ENCODE measurements at places on chromosomes 7 and 10.
A peak's percentile ranks its signal among the peaks of the same experiment; 100 is the strongest.

- DNase-seq: no peak
These were observed 23.0 kb downstream of the GSDME start for GRCh38 chr7:24734306-24734705.

DNA sequence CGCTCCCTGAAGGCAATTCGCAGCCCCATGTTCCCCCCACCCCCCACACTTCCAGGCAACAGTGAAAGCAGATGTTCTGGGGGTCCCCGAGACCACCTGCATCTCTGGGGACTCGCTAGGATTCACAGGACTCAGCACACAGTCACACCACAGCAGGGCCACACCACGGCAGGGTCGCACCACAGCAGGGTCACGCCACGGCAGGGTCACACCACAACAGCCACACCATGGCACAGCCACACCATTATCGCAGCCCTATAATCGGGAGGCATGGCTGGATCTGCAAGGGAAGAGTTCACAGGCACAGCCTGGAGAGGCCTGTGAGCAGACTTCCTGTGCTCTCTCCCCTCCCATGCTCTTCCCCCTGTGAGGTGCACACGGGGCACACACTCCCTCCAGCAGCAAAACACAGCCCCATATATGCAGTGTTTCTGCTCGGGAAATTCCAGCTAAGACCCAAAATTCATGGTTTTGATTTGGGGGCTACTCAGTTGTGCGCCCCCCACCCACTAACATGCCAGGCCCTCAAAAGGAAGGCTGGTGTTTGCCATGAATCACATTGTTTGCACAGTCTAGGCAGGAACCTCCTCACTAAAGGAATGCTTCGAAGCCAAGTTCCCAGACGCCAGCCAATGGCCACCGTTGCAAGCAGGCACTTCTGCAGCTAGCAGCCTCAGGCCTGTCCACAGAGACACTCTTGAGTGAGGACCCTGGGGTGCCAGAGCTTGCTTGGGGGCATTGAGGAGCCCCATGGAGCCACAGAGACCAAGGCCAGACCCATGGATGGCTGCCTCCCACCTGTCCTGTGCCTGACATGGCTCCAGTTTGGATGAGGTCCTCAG is 7.0 kb upstream of the DPYSL4 start:
- DNase-seq: no peak

GRCh38 chr7:24318326-24318725 is 34.3 kb downstream of the NPY start:
- no peak for DNase-seq

DNA sequence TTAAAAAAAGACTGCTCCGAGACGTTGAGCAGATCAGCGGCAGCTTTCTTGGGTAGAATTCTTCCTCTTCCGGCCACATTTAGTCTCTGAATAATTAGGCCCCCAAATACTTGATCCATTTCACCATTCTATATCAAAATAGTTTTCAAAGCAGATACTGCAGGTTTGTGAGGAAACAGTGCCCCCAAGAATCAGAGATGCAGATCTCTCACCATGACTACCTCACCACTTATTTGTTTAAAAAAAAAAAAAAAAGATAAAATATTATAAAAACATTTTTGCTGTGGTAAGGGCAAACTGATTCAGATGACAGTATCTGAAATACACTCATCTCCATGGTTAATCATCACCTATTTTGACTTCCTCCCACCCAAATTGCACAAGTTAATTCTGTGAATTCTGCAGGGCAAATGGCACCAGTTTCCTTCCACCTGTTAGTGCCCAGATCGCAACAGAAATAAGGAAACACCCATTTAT is 210.4 kb downstream of the FAM107B start:
- peak; percentile 53 for DNase-seq

DNA sequence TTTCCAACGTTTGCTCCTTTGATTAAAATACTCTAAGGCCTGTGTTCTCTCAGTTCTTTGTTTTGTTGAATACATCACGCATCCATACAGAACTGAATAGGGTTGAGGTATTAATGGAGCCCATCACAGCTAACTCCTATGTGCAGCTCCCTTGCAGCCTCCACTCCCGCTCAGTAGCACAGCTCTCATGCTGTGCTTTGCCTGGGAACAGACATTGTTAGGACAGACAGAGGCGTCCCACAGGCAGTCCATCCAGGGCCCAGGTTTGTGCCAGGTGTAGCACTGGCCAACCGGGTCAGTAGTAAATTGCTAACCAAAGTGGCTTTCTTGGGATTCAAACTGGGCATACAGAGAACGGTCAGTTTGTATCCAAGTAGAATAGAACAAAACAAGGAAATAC is 644.7 kb upstream of the NRP1 start:
- DNase-seq: no peak

GRCh38 chr10:117903854-117904253 is 142.9 kb downstream of the RAB11FIP2 start:
- no peak for DNase-seq

DNA sequence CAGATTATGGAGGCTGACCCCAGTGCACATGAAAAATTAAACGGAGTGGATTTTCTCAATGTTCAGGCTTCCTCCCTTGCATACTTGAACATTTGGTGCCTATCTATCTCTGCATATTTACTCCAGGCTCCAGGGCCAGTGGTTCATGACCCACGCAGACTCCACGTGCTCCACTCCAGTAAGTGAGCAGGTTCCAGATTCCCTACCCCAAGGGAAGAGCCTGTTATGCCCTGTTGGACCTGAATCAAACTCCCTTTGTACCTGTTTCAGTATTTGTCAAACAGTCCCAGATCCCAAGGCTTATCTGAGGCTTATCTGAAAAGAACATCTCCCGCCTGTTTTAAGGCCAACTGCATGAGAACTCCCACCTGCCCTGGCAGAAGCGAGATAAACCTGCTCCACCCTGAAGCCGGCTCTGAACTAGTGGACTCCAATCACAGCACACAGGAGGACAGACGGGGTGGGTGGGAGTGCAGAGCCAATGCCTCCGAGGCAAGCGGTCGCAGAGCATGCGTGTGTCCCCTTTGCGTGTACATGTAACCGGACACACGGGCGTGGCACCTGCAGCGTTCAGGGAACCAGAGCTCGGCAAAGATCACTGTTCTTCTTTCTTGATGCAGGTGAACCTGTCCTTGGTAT is 2.3 kb upstream of the FUOM start:
- DNase-seq: no peak

DNA sequence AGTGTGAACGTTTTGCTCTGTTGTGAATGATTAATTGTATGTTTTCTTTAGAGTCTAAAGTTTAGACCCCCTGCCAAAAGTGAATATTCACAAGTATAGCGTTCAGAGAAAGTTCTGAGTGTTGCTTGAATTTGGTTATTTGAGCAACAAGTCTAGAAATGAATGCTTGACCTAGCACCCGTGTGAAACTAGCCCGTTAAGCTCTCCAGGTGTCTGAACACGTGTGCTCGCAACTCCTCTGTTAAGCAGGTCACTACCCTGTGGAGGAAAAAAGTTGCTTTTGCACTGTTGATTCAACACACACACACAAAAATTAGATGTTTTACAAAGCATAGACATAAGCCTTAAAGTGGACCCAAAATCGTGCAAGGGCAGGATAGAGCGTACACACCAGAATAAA is 78.6 kb upstream of the SAMD8 start:
- DNase-seq: no peak

GRCh38 chr10:76245951-76246495 is 814.6 kb downstream of the LRMDA start:
- no peak for DNase-seq

- no peak for DNase-seq
These were observed 86.6 kb upstream of the PDK4 start for GRCh38 chr7:95682913-95683312.

GRCh38 chr7:74289659-74290552 is 699 bp downstream of the CLIP2 start:
- DNase-seq: peak; percentile 18

DNA sequence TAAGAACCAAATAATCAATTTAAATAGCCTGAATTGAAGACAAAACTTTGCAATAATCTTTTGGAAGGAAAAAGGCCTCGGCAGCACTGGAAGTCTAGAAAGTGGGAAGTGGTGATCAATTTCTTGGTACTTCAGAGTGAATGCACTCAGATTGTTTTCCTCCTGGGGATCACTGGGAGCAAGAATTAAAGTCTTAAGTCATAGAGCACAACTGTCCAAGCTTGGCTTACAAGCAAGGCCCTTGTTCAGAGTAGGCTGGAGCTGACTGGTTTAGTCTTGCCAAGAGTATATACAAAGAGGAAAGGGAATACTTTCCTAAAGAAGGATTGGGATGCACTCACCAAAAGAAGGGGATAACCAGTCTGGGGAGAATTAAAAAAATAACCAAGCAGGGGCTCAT is 637.1 kb downstream of the CCSER2 start:
- DNase-seq: no peak

GRCh38 chr7:54084340-54084739 is 457.8 kb upstream of the VSTM2A start:
- no peak for DNase-seq

- no peak for DNase-seq
These were observed 22.4 kb downstream of the DIP2C start for GRCh38 chr10:667096-667495.

DNA sequence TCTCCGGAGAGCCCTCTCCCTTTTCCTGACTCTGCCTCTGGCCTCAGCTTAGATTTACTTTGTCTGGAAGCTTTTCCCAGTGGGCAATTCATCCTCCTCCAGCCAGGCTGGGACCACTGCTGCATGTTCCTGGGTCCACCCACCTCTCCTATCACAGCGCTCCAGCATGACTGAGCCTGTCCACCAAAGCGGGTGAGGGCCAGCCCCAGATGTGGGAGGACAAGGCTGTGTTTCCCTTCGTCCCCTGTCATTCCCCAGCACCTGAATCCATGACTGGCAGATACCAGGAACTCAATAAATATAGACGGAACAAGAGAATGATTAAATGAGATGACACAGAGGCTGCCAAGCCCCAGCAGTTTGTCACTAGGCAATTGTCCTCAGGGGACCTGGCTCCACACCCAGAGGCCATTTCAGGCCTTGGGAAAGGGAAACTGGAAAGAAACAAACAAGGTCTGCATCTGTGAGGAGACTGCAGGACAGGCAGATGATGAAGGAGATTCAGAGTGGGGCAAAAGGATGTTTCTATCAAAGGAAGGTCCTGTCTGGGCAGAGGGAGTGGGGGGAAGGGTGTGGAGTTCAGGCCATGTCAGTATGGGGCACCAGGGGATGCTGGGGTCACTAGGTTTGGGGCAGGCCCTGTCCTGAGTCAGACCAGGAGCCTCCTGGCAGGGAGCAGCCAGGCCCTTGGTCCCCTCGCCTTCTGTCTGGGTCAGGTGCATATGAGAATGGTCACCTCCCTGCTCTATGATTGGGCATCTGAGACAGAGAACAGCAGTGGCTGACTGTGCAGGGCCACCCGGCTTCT is 576.4 kb downstream of the GRID1 start:
- DNase-seq: no peak

DNA sequence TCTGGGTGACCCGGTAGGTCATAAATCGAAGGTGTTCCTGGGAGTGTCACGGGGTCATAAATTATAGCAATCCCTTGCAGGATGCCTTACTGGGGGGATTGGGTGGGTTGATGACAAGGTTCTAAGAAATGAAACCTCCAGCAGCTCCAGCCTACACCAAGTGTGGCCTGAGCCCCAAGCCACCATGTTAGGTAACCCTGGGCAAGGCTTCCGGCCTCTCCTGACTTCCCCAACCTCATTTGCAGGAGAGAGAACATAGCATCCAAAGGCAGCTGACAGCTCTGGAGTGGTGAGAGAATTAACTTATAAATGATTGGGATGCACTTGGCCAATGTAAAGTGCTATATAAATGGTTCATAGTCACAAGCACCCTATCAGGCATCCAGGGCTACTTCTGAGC is 52.8 kb upstream of the TMEM273 start:
- DNase-seq: no peak

GRCh38 chr10:119448628-119449584 is 93.6 kb downstream of the RGS10 start:
- no peak for DNase-seq

GRCh38 chr7:114857605-114858004 is 64.3 kb upstream of the MDFIC start:
- no peak for DNase-seq

GRCh38 chr7:14734839-14735321 is 167.7 kb downstream of the DGKB start:
- no peak for DNase-seq

DNA sequence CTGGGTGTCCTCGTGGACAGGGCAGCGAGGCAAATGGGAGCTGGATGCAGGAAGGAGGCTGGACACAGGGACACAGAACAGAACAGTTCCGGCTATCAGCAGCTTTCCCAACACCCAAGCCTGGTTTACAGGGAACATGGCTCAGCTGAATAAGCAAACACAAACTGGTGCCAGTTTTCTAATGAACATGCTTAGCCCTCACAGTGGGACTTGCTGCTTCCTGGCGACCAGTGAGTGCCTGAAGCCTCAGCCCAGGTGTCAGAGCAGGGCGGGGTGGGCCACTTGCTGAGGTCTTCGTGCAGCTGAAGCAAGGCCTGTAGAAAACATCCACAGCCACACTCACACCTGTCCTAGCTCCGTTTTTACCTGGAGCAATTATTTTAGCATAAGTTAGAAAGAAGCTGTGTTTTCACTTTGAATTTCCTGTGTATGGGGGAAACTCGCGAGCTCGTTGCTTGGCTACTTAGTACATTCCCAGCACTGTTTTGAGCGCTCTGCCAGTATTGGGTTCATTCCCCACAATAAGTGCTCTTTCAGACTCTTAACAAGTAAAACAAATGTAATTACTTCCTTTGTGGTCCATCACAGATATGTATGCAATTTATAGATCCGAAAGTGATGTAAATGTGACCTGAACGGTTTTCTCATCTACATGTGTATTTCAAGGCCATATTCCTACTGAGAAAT is 261.2 kb upstream of the SHH start:
- no peak for DNase-seq

GRCh38 chr7:37385787-37386186 is 62.9 kb downstream of the ELMO1 start:
- DNase-seq: no peak

GRCh38 chr10:73974309-73974946 is 23.5 kb upstream of the VCL start:
- no peak for DNase-seq

DNA sequence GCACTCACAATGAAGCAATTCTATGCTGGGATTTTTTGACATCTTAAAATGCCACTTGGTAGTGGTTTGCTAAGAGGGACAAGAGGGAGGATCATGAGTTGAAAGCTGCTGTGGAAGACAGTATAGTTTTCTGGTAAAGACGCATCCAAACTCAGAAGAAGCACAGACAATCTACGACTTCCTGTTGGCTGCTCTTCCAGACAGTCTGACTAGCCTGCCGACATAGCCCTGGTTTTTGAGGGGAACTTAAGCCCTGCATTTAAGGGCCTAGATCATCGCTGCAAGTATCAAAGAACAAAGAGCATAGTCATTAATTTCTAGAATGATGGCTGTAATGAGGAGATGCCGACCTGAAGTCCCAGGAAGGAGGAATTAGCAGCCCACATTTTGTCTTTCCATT is 99.9 kb upstream of the IKZF1 start:
- no peak for DNase-seq

DNA sequence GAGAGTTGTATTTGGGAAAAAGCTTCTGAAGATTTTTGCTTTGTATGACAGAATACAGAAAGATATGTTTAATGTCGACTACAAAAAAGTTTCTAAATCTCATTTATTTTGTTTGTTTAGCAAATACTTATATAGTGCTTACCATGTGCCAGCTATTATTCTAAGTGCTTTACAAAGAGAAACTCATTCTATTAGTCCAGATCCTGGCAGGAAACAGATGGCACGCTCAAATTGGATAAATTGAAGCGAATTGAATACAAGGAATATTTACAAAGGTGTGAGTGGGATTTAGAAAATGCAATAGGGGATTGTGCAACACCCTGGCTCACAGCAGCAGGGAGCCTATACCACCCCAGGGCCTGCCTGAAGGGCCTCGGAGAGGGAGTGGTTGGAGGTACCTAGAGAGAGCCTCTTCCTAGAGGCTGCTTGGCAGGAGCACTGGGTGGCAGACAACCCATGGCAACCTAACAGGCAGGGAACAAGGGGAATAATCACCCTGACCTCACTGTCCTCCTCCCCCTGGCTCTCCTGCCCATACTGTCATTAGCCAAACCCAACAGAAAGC is 27.6 kb upstream of the FAM204A start:
- DNase-seq: no peak
